Anterior cingulate cortex (tissue), 58 donors: ENCODE measurements at places on chromosomes 11 and 22.

DNA sequence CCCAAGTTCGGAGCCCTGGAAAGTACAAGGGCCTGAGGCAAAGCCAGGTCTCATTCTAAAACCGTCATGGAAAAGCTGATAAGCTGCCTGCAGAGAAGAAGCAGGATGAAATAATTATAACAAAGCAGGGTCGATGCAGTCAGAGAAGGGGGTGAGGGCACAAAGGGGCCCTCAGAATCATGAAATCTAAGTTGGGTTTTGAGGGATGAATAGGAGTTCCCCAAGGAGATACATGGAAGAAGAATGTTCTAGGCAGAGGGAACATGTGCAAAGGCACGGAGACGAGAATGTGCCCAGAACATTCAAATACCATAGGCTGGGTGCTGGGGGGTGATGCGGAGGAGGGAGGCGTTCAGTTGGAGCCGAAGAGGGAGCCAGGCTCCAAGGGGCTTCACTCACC is 25.0 kb downstream of the IGLL1 start:
- DNase-seq = no peak

DNA sequence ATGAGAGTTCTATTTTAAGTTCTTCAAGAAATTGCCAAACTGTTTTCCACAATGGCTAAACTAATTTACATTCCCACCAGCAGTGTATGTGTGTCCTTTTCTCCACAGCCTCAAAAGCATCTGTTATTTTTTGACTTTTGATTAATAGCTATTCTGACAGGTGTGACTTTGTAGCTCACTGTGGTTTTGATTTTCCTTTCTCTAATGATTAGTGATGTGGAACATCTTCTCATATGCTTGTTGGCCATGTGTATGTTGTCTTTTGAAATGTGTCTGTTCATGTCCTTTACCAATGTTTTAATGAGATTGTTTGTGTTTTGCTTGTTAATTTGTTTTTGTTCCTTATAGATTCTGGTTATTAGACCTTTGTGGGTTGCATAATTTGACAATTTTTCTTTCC is 18.0 kb upstream of the RAB38 start:
- DNase-seq = no peak

- DNase-seq = no peak
Measured at GRCh38 chr11:93494357-93494756, 48.8 kb downstream of the SMCO4 start.

DNA sequence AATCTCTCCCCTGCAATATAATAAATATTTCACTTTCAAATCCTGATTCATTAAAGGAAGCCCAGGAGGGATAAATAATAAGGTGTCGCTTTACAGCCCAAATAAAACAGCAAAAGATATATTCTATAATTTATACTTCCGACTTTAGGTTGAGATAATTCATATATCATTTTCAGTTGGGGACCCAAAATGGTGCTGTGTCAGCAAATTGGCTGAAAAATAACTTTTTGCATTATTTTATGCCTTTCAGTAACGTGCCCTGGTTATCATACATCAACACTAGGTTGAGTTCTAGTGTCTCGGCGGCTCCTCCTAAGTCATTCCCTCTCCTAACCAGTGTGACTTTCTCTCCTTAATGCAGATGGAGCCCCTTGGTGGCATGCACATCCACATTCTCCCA is 278.2 kb downstream of the NXPE2 start:
- no peak for DNase-seq

- no peak for DNase-seq
Measured at GRCh38 chr11:33624083-33624482, 76.5 kb downstream of the C11orf91 start.

- DNase-seq = no peak
Measured at GRCh38 chr11:104841185-104841584, 57.1 kb downstream of the CASP12 start.

- no peak for DNase-seq
Measured at GRCh38 chr22:19610518-19611253, 86.5 kb upstream of the CLDN5 start.

DNA sequence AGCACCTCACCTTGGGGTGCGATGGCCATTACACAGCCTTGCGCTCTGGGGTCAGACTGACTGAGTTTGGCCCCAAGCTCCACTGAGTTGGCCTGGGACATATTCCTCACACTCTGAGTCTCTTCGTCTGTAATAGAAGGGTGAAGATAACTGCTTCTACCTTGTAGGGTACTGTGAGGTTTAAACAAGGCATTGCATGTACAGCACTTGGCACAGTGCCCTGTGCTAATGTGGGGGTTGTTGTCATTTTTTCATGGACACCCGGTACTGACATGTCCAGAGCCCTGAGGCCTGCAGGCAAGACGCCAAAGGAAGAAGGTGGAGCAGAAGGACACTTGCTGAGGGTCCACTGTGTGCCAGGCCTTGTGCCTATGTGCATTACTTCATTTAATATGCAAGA is 50.7 kb downstream of the OTOG start:
- DNase-seq = no peak

DNA sequence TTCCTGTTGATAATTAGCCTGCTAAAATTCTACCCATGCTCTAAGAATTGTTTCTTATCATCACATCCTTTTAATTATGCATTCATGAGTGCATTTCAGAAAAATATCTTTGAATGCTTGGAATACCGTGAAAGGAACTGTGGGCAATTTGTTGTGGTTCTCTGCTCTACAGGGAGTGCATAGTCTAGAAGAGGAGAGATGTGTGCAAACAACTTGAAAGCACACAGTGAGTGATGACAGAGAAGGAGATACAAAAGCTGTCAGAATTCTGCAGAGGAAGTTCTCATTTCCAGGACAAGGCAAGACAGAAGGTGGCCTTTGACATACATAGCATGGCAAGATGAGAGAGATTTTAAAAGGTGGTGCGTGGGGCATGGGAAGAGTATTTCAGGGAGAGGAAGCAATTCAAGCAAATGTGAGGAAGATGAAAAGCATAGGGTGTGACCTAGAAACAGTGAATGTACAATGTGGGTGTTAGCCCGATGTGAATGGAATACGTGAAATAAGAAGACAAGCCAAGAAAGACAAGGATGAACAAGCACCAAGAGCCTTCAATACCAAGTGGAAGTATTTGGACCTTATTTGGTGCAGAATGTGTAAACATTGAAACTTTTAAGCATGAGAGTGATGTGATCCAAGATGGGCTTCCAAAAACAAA is 5.0 kb downstream of the MMP8 start:
- DNase-seq = no peak

GRCh38 chr11:19294444-19294843 is 53.7 kb upstream of the E2F8 start:
- no peak for DNase-seq

GRCh38 chr11:62324731-62325556 is 12.3 kb upstream of the ASRGL1 start:
- DNase-seq = no peak

DNA sequence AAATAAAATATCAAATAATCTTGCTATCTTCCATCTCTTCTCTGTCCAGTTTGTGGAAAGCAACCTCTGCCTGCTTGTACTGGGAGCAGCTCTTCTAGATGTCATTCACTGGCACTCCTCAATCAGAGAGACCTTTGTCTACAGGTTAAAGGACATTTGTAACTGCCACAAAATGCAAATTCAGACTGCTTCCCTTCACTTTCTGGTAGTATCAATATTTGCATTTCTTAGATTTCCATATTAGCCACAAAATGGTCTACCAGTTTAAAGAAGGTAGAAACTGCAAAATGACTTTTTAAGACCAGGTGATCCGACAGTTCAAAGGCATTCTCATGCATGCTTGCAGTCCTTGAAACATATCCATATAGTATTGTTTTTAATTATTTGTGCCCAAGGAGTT is 51.7 kb upstream of the RCN1 start:
- DNase-seq = no peak
